NCI-H345 (cell line): ENCODE measurements at places on chromosomes 5 and 9.

DNA sequence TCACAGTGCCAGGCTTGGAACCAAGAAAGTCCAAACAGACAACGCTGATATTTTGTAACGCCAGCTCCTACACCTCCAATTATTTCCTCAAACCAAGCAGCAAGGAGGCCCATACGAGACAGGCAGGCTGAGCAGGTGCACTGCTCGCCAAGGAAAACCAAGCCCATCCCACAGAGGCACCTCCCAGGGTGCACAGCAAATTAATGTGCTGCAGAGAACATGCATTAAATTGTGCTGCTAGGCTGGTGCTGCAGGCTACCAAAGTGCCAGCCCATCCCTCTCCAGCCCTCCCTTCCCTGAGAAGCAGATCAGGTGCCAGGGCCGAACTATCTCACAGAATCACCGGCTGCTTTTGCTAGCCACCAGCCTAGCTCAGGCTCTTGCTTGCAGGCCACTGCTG lies 137.8 kb downstream of the PAX5 start:
- peak; percentile 15 for DNase-seq

- no peak for DNase-seq
Observed at GRCh38 chr9:113879911-113880310, 3.8 kb downstream of the ZNF618 start.

DNA sequence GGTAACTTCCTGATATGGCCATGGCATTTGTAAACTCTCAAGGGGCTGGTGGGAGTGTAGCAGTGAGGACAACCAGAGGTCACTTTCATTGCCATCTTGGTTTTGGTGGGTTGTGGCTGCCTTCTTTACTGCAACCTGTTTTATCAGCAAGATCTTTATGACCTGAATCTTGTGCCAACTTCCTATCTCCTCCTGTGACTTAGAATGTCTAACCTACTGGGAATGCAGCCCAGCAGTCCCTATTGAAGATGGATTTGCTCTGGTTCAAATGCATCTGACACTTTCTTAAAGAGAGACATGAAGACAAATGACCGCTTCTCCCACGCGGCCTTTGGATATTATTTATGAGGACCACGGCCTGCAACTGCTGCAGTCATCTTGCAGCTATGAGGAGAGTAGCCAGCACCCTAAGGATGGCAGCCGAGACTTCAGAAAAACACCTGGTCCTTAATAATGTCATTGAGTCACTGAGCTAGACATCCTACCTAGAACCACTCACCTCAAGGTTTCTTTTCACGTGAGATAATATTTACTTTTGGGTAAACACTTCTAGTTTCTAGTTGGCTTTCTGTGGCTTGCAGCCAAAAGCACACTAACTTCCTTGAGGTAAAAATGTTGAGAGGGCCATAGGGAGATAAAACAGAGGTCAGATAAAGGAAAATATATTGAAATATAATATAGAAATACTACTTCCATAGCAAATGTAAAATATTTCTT lies 28.2 kb downstream of the CETN3 start:
- no peak for DNase-seq

DNA sequence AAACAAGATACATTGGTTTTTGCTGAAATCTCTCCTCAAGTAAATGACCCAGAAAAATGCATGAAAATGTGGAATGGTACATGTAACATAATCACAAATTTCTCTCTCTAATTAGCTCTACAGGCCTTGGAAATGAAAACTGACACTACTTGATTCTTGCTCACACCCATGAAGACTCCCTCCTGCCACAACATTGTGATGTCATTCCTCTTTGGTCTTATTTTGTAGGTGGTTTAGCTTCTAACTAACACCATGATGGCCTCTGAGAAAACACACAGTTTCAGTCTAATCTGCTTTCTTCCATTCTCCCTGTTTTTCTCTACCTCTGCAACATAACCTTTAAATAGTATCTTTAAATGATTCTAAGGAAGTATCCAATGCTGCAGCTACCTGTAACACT lies 78.6 kb upstream of the FAM174A start:
- DNase-seq = no peak

- DNase-seq = no peak
Observed at GRCh38 chr5:170795154-170795553, 11.6 kb downstream of the GABRP start.

DNA sequence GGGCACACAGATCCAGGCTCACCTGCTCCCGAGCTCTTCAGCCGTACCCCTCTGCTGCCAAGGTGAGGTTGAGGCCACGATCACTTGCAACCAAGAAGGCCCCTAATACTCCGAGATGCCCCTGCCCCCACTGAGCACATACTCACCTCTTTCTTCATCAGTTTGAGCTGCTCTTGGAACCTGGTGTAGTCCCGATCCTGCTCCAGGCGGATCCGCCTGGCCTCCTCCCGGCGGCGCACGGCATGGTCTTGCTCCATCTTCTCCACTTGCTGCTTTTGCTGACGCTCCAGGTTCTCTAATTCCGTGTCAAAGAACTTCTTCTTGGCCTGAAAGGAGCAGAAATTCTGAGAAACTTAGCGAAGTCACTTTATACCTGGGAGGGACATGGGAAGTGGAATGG lies 75.7 kb upstream of the FBXW11 start:
- DNase-seq = no peak

GRCh38 chr9:134144801-134145200 lies 8.9 kb downstream of the WDR5 start:
- no peak for DNase-seq

GRCh38 chr5:116559239-116559638 lies 15.4 kb downstream of the SEMA6A start:
- no peak for DNase-seq

DNA sequence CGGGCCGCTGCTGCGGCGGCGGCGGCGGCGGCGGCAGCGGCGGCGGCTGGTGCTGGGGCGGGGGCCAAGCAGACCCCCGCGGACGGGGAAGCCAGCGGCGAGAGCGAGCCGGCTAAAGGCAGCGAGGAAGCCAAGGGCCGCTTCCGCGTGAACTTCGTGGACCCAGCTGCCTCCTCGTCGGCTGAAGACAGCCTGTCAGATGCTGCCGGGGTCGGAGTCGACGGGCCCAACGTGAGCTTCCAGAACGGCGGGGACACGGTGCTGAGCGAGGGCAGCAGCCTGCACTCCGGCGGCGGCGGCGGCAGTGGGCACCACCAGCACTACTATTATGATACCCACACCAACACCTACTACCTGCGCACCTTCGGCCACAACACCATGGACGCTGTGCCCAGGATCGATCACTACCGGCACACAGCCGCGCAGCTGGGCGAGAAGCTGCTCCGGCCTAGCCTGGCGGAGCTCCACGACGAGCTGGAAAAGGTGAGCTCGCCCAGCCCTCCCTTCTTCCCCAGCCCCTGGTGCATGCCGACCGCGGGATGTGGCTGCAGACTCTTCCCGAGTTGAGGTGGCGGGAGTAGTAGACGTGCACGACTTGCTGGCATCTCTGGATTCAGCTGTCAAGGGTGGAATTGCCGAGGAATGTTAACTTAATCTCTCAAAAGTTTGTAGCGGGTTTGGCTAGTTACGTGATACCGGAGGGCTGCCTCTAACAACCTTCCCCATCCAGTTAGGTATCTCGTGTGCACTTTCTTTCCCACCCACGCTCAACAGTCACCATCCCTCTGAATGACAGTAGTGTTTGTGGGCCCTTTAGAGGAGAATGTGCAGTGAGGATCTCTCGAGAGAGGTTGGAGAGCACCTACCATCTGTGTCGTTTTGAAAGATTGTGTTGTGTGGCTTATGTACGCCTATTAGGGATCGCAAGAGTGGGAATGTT lies 932 bp downstream of the SLC12A2 start:
- DNase-seq = peak; percentile 32

DNA sequence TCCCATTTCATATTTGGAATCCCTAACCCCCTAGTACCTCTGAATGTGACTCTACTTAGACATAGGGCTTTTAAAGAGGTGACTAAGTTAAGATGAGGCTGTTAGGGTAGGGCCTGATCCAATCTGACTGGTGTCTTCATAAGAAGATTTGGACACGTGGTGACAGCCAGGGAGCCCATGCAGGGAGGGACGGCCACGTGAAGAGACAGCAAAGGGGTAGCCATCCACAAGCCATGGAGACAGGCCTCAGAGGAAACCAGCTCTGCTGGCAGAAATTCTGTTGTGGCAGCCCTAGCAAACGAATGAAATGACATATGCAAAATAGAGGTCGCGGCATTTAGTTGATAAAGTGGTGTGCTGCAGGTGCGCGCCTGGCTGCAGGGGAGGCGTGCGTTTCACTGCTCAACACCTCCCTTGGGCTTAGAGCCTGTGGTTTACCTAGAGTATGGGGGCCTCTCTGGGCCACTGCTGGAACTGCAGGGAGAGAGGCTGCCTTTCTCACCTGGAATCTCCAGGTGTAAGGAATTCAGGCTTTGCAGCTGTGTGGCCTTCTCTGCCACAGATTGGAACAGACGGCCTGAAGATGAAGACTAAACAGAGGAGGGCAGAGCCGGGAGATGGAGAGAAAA lies 7.1 kb upstream of the AFAP1L1 start:
- DNase-seq = peak; percentile 84

DNA sequence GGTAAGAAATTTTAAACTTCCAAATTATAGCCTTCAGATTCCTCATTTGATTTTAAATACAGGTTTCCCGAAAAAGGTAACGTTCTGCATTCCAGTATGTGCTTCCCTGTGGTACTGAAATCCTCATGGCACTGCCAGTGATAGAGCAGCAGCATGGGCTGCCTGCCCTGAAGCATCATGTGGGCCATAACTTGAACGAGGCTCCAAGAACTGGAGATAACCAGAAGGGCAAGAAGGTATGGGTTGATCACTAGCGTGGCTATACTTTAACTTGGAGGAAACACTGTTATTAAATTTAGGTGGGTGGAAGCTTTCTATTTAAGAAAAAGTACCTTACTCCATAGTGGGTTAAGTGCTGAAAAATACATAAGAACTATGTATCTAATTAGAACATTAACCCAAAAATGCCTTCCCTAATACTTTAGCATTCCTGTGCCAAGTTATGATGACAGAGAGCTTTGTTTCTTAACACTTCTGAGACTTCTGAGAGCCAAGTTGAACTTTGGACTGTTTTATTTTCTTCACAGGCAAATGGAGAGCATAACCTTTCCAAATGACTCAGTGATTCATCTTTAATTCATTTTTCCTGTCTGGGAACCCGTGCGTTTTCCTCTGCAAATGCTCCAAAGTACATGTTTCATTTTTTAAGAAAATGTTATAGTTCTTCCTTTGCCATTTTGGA lies 191.5 kb upstream of the GNA14 start:
- no peak for DNase-seq

DNA sequence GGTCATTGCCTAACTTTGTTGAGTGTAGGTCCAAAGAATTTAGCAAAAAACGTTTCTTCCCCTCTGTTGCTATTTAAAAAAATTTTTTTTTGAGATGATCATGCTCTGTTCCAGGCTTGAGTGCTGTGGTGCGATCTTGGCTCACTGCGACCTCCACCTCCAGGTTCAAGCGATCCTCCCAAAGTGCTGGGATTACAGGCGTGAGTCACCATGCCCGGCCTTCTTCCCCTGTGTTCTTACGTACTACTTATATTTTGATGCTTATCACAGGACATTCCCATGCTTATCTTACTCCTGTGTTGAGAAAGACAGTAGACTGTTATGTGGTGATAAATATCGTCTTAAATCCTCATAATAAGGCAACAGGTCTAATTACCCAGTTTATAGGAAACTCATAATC lies 2.5 kb downstream of the ACER2 start:
- no peak for DNase-seq

DNA sequence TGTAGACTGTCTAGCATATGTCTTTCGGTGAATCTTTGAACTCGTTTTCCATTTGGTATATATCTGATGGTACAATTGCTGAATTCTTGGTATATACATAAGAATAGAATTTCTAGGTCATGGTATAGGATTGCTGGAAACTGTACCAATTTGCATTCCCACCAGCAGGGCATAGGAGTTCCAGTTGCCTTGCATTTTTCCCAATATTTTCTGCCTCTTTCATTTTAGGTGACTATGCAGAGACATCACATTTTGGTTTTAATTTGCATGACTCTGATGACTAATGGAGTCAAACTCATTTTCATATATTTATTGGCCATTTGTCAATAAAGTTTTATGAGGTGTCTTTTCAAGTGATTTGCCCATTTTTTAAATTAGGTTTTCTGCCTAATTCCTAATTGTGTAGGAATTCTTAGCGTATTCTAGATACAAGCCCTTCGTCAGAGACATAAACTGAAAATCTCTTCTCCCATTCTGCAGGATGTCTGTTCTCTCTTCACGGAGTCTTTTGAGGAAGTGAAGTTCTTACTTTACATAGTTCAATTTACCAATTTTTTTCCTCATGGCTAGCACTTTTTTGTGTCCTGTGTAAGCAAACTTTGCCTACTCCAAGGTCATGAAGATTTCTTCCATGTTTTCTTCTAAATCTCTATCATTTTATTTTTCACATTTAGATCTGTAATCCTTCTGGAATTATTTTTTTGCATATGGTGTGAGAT lies 28.9 kb upstream of the PDCD1LG2 start:
- DNase-seq = no peak

- DNase-seq = no peak
Observed at GRCh38 chr9:77176106-77176505, 1.2 kb upstream of the VPS13A start.

DNA sequence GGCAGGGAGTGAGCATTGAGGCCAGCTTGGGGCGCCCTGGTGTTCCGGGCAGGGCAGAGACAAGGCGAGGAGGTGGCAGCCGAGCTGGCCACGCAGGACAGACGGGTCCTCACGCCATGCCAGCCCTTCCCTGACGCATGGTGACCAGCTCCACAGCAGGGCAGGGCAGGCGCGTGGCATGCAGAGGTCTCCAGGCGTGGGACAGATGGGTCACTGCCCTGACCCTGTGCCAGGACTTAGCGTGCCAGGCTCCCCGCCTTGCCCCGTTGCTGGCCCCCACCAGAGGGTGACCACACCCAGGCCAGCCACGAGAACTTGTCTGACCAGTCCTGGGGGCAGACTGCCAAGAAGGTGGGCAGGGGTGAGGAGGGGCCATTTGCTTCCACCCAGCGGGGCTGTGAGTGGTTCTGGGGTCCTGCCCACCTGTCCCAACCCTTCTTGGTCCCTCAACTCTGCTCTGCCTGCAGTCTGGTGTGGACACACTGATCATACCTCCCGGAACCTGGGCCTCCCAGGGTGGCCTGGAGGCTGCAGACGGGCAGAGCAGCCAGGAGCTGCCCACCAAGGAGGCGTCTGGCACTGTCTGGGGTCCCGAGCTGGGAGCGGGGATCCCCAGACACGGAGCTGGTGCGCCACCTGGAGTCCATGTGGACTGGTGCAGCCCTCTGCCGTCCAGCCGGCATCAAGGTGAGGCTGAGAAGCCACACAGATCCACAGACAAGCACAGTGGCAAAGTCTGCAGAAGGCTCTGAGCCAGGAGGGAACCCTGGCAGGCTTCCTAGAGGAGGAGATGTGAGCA lies at the start of gene RNF224:
Gene RNF224 (plus strand): TSS at position 449 of the 799 bp plus-strand sequence. CDS start 834 bp downstream, outside the sequence.
- DNase-seq = peak; percentile 75

DNA sequence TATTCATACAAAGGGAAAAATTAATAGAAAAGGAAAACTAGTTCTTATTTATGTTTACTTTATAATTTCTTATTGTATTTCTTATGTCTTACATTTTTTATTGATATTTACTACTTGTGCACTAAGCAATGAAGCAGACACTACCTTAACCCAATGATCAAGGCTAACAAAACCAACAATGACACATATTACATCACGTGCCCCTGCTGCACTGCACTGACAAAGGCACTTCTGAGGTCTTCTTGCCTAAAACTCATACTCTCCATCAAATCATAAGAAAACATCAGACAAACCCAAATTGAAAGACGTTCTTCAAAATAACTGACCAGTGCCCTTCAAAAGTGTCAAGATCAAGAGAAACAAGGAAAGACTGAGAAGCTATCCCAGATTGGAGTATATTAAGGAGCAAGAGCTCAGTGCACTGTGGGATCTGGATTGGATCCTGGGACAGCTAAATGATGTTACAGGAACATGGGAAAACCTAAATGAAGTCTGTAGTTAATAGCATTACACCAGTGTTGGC lies 230.9 kb downstream of the AUH start:
- DNase-seq = no peak
